ENCODE measurements at places on chromosomes 6 and 20. TPM values are rescaled to one million over a fixed set of nuclear protein-coding genes. Genes with fewer than 3 reads are reported as not detected.

The REM1 gene
- total RNA-seq = 0.47 TPM

The CRIP3 gene
- total RNA-seq = 0.11 TPM

The EYA4 gene
- total RNA-seq = 7.5 TPM

The OR2B6 gene
- not detected for total RNA-seq

The CST1 gene
- 1.1 TPM for total RNA-seq

The SPATA25 gene
- 0.50 TPM for total RNA-seq

Data from A549 treated with dexamethasone at 1 μM for 4 hours (cell line).